ENCODE measurements at places on chromosomes 5 and 9.

DNA sequence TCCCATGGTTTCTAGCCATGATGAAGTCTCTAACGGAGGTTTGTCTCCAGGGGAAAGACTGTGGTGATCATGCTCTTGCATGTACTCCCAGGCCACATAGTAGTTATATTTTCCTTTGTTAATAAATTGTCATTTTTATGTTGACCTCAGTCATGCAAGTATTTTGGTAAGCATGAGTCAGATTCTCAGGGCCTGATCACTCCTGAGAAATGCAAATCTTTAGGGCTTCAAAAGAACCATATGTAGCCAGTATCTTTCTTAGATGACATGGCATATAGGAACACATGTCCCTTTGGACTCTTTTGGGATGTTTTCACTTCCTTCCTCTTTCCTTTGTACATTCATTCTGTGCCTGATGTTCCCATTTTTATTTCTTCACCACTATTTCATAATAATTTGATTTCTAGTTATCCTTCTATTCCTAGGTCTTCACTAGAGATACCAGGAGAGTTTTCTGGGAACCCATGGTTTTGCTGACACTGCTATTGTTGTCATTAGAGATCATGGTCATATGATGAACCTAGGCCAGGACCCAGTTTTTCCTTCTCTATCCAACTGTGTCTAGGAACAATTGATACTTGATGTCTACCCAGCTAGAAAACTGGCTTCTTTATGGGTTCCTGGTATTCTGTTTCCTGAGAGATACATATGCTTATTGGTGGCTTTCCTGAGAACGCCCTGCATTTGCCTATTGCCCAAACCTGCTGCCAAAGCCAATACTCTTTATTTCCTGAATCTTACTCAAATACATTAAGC is 248.1 kb upstream of the NREP start:
- no peak for DNase-seq

GRCh38 chr5:170565072-170565471 is 61.3 kb downstream of the KCNIP1 start:
- no peak for DNase-seq

GRCh38 chr5:139897342-139897741 is 101.7 kb downstream of the PSD2 start:
- no peak for DNase-seq

GRCh38 chr5:133423618-133424282 is 188.6 kb downstream of the FSTL4 start:
- DNase-seq: peak; percentile 30
